Large intestine (tissue), 12 donors: ENCODE measurements at places on chromosomes 5 and 9. TPM values are rescaled to one million over a fixed set of nuclear protein-coding genes. Genes with fewer than 3 reads are reported as not detected.

ASPN gene
- 40.3 TPM for polyA plus RNA-seq

LCN15 gene
- 14.0 TPM for polyA plus RNA-seq

C9orf50 gene
- 0.33 TPM for polyA plus RNA-seq

REEP2 gene
- polyA plus RNA-seq: 38.6 TPM

DNA sequence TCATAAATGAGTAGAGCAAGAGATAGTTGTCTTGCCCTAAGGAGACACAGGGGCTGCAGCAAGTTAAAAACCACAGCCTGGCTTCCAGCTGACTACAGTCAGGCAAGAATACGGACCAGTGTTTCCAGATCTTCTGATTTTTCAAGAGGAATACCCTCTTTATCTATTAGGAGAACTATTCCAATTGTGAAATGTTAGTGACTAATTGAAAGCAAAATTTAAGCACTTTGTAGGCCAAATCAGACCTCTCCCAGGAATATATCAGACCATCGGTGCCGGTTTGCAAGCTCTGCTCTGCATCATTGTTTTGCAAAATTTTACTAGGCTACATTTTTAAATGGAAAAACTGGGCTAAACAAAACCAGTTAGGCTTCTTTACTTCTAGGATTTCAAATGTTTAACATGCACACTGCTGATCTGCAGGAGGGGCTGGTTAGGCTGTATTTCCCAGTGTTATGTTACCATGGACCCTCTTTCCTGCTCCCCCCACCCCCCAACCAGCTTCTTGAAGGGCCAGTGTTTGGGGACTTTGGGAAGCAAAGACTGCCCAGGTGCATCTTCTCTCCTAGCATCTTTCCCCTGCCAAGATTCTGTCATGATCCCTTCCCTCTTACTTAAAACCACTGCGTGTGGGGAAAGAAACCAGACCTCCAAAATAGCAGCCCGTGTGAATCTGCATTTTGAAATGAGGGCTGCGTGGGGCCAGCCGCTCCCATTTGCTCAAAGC is 1.1 kb upstream of the ARSI start:
- H3K36me3 ChIP-seq: no peaks in the 10 kb centered on the region
- peaks cover 7% of the 10 kb centered on the region for H3K4me1 ChIP-seq
- no peak overlapping the region for H3K4me3 ChIP-seq
- H3K27ac ChIP-seq: peak overlapping the region; percentile 61

DNA sequence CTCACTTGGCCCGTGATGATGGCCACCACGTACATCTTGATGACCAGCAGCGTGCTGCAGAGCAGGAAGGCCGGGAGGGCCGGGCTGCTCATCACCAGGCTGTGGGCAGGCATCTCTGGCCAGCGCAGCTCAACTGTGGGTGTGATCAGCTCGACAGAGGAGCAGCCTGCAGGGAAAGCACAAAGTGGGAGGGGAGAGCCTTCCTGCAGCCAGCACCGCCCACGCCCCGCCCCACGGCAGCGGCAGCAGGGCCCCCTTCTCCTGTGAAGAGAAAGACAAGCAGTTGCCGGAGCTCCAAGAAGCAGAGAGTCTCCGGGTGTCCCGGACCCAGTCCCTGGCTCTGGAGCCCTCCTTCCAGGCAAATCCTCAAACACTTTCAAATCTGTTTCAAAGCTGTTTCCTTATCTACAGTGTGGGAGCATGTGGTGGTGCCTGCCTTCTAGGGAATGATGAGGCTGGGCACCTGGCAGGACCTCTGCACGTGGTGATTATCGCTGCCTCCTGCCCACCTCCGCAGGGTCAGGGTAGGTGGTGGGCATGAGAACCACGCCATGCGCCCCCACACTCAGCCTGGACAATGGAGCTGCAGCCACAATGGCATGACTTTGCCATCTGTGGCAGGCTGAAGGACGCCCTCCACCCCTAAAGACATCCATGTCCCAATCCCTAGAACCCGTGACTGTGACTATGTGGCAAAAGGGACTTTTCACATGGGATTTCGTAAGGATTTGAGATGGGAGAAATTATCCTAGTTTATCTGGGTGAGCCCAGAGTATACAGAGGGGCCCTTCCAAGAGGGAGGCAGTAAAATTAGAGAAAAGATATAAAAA is at the start of gene PTGES:
PTGES (minus strand) TSS at position 143 of the 830 bp plus-strand sequence; CDS start at position 113, 30 bp downstream.
- H3K27ac ChIP-seq: peak within 1 kb of the TSS; percentile 41
- no peaks in the 10 kb centered on the region for H3K36me3 ChIP-seq

DNA sequence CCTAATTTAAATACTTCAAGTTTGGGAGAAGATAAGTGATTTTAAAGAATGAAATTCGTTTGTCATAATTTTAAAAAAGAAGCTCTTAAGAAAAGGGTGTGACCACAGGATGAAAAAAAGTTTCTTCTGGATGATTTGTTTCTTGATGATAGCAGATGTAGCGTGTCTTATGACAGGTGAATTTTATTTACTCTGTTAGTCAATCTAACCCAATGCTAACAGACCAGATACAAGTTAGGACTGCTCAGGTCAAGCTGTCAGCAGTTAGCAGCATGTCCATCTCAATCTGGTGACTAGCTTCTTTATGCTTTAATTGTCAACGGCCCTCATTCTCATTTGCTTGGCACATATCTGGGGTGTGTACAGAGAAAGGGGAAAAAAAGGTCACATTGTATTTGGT is 456.0 kb downstream of the BNC2 start:
- no peak for DNase-seq
- H3K4me3 ChIP-seq: no peak overlapping the region
- H3K36me3 ChIP-seq: peaks cover 3% of the 10 kb centered on the region
- no peak overlapping the region for H3K27ac ChIP-seq
- H3K27me3 ChIP-seq: no peaks in the 10 kb centered on the region
- H3K4me1 ChIP-seq: peaks cover 12% of the 10 kb centered on the region

DNA sequence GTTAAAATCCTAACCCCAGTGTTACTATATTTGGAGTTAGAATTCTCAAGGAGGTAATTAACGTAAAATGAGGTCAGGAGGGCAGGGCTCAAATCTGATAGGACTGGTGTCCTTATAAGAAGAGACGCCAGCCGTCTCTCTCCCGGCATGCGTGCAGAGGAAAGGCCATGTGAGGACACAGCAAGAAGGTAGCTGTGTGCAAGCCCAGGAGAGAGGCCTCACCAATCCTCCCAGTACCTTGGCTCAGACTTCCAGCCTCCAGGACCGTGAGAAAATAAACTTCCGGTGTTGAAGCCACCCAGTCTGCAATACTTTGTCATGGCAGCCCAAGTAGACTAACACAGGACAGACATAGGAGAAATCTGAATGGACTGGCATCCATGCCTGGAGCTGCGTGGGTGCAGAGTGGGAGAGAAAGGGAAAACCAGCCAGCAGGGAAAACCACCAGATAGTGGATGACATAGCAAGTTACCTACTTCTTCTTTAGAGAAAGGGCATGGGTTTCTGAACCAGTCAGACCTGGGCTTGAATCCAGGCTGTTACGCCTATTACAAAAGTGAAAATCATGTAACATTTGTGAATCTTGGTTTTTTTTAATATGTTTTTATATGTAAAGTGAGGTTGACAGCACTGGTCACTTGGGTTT is 89.2 kb downstream of the FSTL4 start:
- H3K27me3 ChIP-seq: peaks cover 2% of the 10 kb centered on the region
- H3K27ac ChIP-seq: no peak overlapping the region
- no peaks in the 10 kb centered on the region for H3K36me3 ChIP-seq
- DNase-seq: no peak

DNA sequence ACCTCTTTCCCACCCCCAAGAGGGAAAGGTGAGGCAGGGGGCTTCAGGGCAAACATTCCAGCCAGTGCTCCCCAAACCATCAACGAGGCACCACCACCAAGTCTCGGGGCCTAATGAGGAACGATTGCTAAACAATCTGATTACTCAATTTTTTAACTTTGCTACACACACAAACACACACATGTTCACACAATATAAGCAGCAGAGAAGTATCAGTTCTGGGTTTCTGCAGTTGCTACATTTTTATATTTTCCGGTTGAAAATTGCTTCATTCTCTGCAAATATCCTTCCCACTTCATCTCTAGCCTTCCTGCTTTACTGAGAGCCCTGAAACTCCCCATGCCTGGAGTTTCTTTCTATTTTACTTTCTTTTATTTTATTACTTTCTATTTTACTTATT is 60.2 kb downstream of the FEM1C start:
- no peak for DNase-seq
- no peaks in the 10 kb centered on the region for H3K4me1 ChIP-seq
- H3K4me3 ChIP-seq: no peak overlapping the region
- no peaks in the 10 kb centered on the region for H3K27me3 ChIP-seq
- H3K27ac ChIP-seq: no peak overlapping the region
- no peaks in the 10 kb centered on the region for H3K36me3 ChIP-seq

DNA sequence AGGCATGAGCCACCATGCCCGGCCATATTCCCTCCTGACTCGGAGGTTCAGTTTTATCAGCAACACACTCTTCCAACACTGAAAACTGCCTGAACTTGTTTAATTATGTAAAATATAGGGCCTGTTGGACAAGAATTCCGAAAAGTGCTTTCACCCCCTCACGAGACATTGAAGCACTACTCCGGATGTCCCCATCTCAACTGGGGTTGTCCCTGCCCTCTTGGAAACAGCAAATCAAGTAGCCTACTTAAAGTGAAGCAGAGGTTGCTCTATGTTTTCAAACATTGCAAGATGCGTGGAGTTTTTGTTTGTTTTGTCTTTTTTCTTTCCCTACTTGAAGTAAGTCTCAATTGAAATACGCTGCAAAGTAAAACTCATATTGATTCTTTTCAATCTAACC is 7.6 kb downstream of the PTGER4 start:
- H3K36me3 ChIP-seq: peaks cover 7% of the 10 kb centered on the region
- H3K4me1 ChIP-seq: peaks cover 4% of the 10 kb centered on the region
- H3K27me3 ChIP-seq: peaks cover 2% of the 10 kb centered on the region
- no peak overlapping the region for H3K27ac ChIP-seq
- no peak for DNase-seq
- no peak overlapping the region for H3K4me3 ChIP-seq

- H3K27me3 ChIP-seq: no peaks in the 10 kb centered on the region
- no peak overlapping the region for H3K4me3 ChIP-seq
- DNase-seq: no peak
- H3K27ac ChIP-seq: no peak overlapping the region
- H3K4me1 ChIP-seq: no peaks in the 10 kb centered on the region
- no peaks in the 10 kb centered on the region for H3K36me3 ChIP-seq
Observed at GRCh38 chr9:9752722-9753121, 860.1 kb downstream of the PTPRD start.

DNA sequence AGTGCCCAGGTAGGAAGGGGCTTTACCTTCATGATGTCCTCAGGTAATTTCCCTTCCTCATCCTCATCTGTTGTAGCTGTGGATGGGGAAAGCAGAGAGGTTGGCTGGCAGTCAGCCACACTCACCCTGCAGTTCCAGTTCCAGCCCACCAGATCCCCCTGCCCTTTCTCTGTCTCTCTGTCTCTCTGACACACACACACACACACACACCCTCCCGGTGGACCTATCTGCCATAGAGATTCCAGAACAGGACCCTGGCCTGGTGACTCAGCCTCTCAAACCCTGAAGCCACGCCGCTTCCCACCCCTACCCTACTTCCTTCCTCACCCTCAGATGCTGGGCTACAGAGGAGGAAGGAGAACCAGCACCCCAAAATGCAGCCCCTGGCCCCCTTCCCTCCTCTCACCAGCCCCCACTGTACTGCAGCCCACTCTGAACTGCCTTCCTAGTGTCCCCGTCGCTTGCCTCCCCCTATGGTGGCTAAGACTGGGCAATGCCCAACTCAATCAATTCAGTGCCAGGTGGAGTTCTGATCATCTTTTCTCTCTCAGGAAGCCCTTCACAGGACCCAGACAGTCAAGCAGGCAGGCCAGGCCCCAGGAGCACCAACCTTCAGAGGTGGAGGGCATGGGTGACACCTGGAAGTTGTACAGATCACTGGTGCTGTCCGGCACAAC is 4.8 kb downstream of the IRF1 start:
- peaks cover 36% of the 10 kb centered on the region for H3K4me1 ChIP-seq
- peaks cover 74% of the 10 kb centered on the region for H3K36me3 ChIP-seq
- H3K4me3 ChIP-seq: no peak overlapping the region
- no peak for DNase-seq
- no peak overlapping the region for H3K27ac ChIP-seq

GRCh38 chr5:36377192-36377591 is 75.5 kb upstream of the RANBP3L start:
- DNase-seq: no peak
- H3K27ac ChIP-seq: no peak overlapping the region
- no peaks in the 10 kb centered on the region for H3K36me3 ChIP-seq
- no peaks in the 10 kb centered on the region for H3K4me1 ChIP-seq
- H3K27me3 ChIP-seq: peaks cover 6% of the 10 kb centered on the region
- no peak overlapping the region for H3K4me3 ChIP-seq
